ENCODE measurements at places on chromosomes 13 and 19.
A peak's percentile ranks its signal among the peaks of the same experiment; 100 is the strongest.

GRCh38 chr19:32012886-32013631, 332.4 kb upstream of the ZNF507 start:
- no peak for DNase-seq

- no peak for DNase-seq
These were observed 168.8 kb downstream of the OLFM4 start for GRCh38 chr13:53197424-53197823.

DNA sequence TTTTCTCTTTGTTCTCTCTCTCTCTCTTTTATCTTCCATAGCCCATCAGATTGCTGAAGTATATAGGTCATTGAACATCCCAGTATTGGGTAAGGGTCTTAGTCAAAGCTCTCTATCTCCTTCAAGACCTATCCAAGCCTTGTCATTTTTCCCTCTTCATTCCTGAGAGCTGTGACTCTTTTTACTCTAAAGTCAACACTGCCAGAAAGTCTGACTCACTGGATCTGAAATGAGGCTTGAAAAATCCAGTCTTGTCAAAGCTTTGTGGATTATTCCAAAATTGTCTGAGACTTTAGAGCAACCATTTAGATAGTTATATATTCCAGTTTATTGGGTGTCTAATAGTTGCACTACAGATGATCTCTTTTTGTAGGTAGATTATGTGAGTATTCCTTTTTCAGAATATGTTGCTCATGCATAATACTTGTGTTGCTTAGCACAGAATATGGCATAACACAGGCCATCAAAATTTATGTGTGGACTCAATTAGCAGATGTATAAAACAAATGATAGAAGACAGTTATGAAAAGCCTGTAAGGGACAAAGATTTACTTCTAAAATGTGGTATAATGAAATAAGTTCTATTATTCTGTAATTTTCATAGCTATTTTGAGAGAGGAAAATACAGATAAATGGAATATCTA, 389.3 kb upstream of the PCDH9 start:
- DNase-seq = no peak

- peak; percentile 0 for DNase-seq
These were observed 471 bp upstream of the INSR start for GRCh38 chr19:7294558-7295212.

- DNase-seq = no peak
These were observed 99.0 kb upstream of the TSHZ3 start for GRCh38 chr19:31448221-31448657.

- DNase-seq = no peak
These were observed 97.7 kb upstream of the DOCK9 start for GRCh38 chr13:99075268-99076191.

DNA sequence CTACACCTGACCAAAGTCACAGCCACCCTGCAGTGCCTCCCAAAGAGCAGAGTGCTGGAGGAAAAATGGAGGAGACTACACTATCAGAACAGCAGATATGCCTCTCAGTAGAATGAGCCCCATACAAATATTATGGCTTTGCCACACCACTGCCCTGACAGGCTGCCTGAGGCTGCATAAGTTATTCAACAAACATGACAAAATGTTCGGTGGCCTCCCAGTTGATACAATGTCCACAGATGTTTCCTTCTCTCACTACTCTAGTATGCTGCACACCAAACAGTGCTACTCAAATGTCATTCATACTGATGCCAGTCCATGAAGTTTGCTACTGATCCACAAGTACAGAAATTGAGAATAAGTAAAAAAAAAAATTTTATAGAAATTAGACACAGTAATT, 41.0 kb downstream of the N4BP2L2 start:
- DNase-seq = no peak

DNA sequence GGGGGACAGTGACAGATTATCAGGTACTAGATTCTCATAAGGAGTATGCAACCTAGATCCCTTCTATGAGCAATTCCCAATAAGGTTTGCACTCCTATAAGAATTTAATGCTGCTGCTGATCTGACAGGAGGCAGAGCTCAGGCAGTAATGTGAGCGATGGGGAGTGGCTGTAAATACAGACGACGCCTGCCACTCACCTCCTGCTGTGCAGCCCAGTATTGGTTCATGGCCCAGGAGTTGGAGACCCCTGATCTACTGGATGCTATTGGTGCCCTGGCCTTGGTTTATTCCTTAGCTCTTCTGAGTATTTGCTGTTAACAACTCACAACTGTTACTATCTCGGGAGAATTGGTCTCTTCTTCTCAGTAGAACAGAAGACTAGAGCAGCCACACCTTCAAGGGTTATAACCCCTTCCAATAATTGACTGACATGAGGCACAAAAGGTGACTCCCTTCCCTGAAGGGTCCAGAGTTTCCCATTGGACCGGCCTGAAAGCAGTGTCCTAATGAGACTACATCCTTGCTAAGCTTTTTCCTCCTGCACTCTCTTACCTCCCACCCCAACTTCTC, 35.0 kb upstream of the RBM26 start:
- no peak for DNase-seq

DNA sequence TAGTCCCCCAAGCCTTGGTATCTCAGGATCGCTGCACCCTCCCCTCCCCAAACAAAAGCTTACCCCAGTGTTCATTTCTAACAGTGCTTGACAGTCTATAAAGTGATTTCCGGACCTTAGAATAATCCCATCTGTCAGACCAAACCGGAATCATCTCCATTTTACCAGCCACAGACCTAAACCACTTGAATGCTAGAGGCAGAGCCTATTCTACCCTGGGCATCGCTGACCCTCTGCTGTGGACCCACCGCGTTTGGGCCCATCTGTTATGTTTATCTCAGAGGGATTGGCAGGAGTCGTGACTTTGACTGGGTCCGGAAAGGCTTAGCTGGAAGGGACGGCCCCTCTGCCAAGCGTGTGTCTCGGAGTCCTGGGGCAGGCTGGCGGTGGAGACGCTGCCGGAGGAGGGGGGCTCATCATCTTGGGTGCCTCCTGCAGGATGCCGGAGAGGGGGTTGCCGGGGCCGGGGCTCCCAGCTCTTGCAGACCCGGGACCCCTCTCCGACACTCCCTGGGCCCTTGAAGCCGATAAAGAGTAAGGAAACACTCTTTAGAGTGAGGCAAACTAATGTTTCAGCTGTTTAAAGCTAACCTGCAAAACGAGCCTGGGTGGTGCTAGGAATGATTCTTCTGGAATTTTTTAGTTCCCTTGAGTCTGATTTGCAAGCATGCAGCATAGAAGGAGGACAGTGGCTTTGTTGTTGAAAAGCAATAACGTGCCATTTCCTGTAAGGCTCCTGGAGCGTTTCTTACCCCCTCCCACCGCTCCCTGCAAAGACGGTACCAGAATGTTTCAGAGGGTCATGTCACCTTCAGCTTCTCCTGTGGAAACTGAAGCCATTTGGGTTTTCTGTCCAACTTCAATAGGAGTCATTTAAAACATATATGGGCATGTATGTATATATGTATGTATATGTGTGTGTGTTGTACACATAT, 1.3 kb downstream of the SLC25A42 start:
- no peak for DNase-seq

GRCh38 chr13:99367106-99367616, 60.0 kb upstream of the GPR183 start:
- DNase-seq = no peak

DNA sequence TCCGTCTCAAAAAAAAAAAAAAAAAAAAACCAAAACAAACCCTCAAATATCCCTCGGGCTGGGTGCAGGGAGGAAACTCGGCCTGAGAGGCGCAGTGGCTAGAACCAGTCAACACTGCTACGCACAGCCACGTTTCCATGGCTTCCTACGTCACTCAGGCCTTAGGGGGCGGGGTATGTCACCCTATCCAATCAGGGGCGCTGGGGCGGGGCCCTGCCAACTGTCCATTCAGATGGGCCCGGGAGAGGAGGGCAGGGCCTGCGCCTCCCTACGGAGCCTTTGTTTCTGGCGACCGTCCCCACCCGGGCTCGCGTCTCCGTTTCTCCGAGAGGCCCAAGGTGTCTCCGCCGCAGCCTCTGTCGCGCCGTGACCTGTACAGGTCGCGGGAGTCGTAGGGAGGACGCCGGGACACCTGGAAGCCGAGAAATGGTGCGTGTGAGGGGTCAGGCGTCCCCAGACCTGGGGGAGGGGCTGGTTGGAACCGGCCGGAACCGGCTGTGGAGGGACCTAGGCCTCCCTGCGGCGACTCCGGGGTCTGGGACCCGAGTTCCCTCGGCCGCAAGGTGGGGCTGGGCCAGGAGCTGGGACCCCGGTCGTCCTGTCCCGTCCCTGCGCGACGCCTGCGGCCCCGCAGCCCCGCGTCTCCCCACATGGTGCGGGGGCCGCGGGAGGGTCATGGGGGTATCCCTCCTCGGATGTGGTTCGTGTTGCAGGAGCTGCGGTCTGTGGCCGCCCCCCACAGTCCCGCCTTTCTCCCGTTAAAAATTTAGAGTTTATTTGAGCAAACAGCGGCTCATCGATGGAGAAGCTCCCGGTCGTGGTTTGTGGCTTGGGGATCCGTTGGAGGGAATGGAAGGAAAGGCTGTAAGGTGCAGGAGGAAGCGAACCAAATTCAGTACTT, at the start of gene ZNF627:
Gene ZNF627 (plus strand): TSS at position 282 of the 901 bp plus-strand sequence. CDS start 145 bp downstream, at position 427.
- DNase-seq = peak; percentile 83

- no peak for DNase-seq
These were observed 27.5 kb downstream of the MICU2 start for GRCh38 chr13:21576426-21576825.

DNA sequence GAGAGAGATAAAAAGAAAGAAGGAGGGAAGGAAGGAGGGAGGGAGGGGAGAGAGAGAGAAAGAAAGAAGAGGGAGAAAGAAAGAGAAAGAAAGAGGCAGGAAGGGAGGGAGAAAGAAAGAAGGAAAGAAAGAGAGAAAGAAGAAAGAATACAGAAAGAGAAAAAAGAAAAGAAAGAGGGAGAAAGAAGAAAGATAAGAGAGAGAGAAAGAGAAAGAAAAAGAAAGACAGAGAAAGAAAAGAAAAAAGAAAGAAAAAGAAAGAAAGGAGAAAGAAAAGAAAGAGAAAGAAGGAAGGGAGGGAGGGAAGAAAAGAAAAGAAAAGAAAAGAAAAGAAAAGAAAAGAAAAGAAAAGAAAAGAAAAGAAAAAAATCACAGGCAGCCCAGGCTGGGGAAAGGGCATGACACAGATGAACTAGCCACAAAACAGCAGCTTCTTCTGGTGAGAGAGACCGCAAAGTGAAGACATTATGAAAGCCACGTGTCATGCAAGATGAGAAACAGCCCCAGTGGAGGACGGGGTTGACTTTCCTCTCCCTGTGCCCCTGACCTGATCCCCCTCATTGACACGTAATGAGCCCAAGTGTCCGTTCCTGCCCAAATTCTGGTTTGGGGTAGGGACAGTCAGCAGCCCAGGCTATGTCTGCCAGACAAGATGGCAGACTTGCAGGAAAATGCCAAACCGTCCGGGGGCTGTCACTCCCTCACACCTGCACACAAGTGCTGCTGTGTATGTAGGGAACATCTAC, 102.1 kb downstream of the INSR start:
- DNase-seq = no peak

- no peak for DNase-seq
These were observed 309.5 kb downstream of the MTUS2 start for GRCh38 chr13:29129616-29130015.

- no peak for DNase-seq
These were observed at the start of gene ARHGEF1 for GRCh38 chr19:41882568-41883462. ARHGEF1 (plus strand) TSS chr19:41883184; CDS start chr19:41888083, 4,899 bp downstream.

DNA sequence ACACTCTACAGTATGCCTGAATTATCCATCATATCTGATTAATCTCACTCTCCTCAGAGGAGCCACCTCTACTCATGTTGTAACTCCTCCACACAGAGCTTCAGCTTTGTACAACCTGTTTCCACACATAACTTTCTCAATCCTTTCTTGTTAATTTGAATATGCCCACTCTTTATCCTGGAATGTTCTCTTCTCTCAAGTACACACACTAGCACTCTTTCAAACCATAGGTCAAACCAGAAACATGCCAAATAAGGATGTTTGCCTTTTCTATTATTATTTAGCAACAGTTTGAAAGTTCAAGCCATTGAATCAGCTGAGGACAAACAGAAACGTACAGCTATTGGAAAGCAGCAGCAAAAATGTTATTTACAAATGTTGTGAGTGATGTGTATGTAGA, 110.3 kb downstream of the MIPEP start:
- DNase-seq = no peak

DNA sequence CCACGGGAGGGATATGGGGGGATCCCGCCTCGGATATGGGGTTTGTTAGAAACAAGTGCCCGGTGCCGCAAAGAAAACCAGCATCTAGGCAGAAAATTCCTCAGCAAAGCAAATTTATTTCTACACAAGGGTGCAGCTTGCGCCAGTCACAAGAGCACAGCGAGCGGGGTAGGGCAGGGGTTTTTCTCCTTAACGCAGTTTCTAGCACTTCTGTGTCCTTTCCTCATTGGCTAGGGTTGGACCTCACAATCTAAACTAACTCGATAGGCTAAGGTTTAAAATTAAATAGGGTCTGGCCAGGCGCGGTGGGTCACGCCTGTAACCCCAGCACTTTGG, 595 bp downstream of the ZNF440 start:
- DNase-seq = no peak

- peak; percentile 83 for DNase-seq
These were observed at the start of gene B3GNT8 for GRCh38 chr19:41426952-41427646. B3GNT8 (minus strand) TSS chr19:41427374; CDS start chr19:41426778, 596 bp downstream.

Measured in NCI-H187 treated with DMSO at 0.1 percent for 48 hours (cell line).